ENCODE measurements at places on chromosomes 6 and 20.
A peak's percentile ranks its signal among the peaks of the same experiment; 100 is the strongest.

GRCh38 chr6:90484903-90485302, 102.0 kb downstream of the MAP3K7 start:
- DNase-seq, result no peak

- no peak for DNase-seq
Measured at GRCh38 chr20:58719258-58719657, 26.7 kb downstream of the NPEPL1 start.

- no peak for DNase-seq
Measured at GRCh38 chr20:57326667-57327455, 2.7 kb upstream of the SPO11 start.

DNA sequence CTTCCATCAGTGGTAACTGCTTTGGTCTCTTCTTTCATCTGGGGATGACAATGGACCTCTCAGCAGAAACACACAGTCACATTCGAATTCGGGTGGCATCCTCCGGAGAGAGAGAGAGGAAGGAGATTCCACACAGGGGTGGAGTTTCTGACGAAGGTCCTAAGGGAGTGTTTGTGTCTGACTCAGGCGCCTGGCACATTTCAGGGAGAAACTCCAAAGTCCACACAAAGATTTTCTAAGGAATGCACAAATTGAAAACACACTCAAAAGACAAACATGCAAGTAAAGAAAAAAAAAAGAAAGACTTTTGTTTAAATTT, 6.1 kb downstream of the EDN1 start:
- no peak for DNase-seq

- DNase-seq, result no peak
Measured at GRCh38 chr20:39691151-39691862, 729.2 kb downstream of the DHX35 start.

DNA sequence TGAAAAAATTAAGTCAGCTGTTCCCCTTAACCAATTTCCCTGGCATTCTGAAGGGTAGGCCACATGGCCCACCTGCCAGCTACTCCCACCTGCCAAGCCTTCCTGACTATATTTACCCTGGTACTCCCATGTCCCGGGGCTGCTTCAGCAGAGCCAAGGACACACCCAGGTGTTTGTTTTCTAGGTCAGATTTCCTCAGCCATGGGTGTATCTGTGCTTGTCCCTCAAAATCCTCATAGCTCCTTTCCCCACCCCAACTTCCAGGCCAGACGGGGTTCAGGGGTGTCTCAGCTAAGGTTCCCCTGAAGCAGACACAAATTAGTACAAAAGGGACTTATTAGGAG, 139.4 kb upstream of the CDYL start:
- no peak for DNase-seq

DNA sequence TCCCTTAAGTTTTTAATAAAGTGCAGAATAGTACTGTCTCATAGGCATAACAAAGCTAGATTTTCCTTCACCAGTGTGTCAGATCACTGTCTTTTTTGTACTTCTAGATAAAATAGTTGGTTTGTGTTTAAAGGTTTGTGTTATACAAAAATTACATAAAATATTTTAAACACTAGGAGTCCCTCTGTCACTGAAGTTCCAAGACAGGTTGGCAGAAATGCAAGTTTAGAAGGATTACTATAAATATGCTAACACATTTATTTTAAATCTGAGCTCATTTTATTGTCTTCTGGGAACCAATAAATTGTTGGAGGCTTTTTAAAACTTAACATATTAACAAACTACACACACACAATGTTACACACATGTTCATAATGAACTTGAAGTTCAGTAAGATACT, 30.8 kb upstream of the RUNX2 start:
- DNase-seq, result peak; percentile 4

- DNase-seq, result no peak
Measured at GRCh38 chr20:64003960-64004725, 23.2 kb downstream of the PRPF6 start.

DNA sequence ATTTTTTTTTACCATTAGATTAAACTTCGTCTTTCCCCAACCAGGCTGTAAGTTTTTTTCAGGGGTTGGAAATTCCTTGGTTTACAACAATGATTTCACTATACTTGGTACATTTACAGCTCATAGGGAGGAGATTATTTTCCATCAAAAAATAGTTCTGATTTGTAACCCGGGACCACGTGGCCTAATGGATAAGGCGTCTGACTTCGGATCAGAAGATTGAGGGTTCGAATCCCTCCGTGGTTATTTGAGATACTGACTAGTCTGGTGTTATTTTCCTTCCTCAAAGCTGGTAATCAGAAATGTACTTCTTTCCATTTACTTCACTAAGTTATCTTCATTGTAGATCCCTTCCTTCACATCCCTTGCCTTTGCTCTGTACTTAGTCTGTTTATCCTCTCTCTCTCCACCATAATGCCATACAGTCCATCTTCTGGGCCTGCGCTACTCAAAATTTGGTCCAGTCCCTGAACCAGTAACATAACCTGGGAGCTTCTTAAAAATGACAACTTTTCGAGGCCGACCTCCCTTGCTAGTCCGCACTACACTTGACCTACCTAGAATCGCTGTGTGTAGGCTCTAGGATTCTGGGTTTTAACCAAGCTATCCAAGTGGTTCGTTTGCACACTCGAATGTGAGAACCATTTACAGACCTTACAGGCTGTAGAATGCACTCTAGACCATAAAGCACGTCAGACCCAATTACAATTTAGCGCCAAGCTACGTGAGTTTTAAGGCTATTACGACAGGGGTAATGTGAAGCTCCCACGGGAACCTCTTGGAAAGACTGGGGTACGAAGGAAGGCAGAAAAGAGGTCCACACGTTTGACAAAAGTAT, 42.1 kb upstream of the BTN3A2 start:
- DNase-seq, result peak; percentile 76

GRCh38 chr6:133854041-133854363, 34.9 kb upstream of the TCF21 start:
- DNase-seq, result no peak

GRCh38 chr6:11064836-11065235, 20.7 kb upstream of the ELOVL2 start:
- DNase-seq, result no peak

DNA sequence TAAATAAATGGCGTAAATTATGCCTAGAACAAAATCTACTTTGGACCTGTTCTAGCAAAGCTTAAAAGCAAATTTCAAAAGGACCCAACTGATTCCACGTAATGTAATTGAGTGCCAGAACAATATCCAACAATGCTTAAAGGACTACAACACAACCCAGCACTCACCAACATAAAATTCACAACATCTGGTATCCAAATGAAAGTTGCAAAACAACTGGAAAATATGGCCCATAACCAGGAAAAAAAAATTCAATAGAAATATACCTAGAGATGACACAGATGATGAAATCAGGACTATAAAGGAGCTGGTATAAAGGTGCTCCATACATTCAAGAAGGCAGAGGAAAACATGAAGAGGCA, 14.1 kb downstream of the TUBB2B start:
- no peak for DNase-seq

GRCh38 chr6:115909923-115910546, 150.7 kb downstream of the FRK start:
- no peak for DNase-seq

- DNase-seq, result peak; percentile 39
Measured at GRCh38 chr6:142459271-142459670, 157.5 kb downstream of the ADGRG6 start.

DNA sequence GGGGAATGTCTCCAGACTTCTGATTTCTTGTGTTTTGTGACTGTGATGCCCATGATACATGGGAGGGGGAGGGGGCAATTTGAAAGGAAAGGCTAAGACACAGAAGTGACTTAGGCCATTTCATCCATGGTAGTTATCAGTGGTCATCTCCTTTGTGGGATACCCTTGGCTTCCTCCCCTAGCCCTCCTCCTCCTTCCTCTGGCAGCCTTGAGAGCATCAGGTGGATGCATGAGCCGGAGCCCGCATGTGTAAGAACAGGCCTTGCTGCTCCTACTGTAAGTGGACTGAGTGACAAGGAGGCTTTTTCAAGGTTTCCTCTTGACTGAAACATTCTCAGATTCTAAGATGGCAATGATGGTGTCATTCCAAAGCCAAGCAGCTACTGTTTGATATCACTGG, 874 bp downstream of the CD83 start:
- DNase-seq, result no peak

DNA sequence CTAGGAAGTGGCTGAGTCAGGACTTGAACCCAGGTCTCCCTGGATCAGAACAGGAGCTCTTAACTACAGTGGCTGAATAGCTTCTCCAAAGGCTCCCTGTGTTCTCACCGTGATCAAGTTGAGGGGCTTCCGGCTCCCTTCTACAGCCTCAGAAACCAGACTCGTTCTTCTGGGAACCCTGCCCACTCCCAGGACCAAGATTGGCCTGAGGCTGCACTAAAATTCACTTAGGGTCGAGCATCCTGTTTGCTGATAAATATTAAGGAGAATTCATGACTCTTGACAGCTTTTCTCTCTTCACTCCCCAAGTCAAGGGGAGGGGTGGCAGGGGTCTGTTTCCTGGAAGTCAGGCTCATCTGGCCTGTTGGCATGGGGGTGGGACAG, 44.6 kb upstream of the TTPAL start:
- no peak for DNase-seq

- DNase-seq, result no peak
Measured at GRCh38 chr20:63958964-63959698, 2.9 kb upstream of the UCKL1 start.

- DNase-seq, result no peak
Measured at GRCh38 chr6:47376930-47377329, 67.2 kb upstream of the TNFRSF21 start.

- peak; percentile 71 for DNase-seq
Measured at GRCh38 chr20:41005361-41005729, 23.3 kb upstream of the TOP1 start.

DNA sequence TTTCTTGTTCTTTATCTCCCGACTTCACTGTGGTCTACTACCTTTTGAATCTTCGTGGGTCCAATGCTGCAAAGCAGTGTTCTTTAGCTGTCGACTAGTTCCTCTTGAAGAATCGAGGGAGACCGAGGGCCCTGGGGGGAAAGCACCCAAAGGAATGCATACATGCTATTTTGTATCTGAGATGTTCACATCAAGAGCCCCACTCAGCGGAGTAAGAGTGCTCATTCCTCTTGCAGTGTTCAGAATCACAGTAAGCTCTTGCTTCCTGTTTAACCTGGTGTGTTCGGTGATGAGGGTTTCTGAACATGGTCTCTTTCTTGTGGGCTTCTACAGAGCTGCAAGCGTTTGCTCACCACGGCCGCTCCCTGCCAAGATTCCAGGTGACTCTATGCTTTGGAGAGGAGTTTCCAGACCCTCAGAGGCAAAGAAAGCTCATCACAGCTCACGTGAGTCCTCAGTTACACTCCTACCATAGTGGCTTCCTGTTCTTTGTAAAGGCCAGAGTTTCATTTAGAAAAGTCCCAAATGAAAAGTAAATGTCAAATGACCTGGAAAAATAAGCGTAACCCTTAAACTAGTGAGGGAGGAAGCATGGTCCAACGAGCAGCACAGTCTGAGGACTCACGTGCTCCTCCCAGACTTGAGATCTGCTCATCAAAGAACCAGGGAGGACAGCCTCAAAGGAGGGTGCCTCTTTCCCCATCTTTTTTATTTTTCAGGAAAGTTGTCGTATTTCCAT, 13.3 kb downstream of the IRF4 start:
- DNase-seq, result no peak

DNA sequence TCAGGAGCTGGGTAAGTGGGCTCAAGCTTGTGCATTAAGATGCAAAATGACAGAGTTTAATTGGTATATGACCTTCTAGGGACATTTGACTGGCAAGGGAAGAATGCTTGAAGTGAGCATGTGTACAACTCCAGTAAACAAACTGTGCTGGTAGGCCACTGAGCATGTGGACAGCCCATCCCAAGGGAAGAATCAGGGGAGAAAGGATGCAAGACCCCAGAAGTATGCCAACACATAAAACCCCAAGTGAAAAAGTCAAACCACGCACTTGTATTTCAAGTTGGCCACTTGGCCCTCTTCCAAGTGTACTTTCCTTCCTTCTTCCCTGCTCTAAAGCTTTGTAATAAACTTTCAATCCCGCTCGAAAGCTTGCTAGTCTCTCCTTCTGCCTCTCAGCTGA, 10.4 kb upstream of the THBD start:
- no peak for DNase-seq

GRCh38 chr6:72817208-72817607, 195.3 kb downstream of the KCNQ5 start:
- DNase-seq, result no peak

- DNase-seq, result no peak
Measured at GRCh38 chr20:57433657-57434389, 42.6 kb downstream of the RBM38 start.

DNA sequence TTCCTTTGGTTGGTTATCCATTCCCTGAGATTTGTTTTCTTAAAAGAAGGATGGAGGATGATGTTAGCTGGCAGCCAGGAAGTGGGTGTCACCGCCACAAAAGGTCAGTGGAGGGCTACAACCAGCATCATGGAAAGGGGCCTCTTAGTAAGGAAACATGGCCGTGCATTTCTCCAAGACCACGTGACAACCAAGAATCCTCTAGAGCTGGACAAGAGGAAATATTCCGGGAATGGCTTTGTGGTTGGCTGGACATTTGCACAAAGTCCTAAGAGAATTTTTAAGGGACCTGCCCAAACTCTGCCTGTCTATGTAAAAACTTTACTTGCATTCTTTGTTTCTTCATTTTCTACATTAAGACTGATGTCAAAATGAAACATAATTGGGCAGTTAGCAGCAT, 399.9 kb upstream of the MARCKS start:
- no peak for DNase-seq

DNA sequence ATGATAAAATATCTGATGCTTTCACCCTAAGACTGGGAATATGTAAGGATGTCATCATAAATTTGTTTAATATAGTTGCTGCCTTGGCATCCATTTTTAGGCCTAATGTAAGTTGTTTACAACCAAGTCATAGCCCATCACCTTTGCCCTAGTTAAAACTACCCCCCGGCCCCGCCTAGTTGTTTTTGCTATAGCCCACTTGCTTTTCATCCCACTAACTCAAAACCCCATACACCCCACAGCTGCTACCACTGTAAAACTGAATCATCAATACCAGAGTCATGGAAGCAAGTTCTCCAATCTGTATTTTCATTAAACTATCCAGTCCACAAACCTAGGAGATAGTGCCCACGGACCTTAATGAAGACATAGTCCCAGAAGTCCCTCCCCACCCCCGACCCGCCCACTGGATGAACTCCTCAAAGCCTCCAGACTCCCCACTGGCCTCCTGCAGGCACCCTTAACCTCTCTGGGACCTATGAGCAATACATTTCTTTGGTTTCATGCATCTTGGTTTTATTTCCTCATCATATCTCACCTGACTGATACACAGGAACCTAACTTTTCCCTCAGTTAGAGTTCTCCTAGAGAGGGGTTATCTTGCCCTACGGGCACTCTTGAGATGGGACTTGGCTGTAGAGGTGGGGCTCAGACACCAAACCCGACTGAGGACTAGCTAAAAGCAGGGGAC, 12.5 kb upstream of the ZDHHC14 start:
- DNase-seq, result no peak

DNA sequence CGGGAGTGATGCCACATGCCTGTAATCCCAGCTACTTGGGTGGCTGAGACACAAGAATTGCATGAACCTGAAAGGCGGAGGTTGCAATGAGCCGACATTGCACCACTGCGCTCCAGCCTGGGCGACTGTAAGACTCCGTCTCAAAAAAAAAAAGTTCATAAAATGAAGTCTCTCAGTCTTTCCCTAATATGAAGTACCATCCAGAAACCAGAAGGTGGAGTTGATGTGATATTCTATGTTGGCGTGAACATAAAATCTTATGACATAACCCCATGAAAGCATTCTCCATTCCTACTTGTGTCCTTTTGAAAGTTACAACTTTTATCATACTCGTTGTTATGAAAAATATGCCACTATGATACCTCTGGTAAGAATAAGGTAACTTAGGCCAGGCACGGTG, 5.7 kb downstream of the SOD2 start:
- DNase-seq, result no peak

- no peak for DNase-seq
Measured at GRCh38 chr6:27251112-27251605, 3.7 kb downstream of the PRSS16 start.

Data from hindlimb muscle (tissue), 1 donor.